Mammary epithelial cell (primary cell): ENCODE measurements at places on chromosomes 3 and 15. TPM values are rescaled to one million over a fixed set of nuclear protein-coding genes. Genes with fewer than 3 reads are reported as not detected.
A peak's percentile ranks its signal among the peaks of the same experiment; 100 is the strongest.

DNA sequence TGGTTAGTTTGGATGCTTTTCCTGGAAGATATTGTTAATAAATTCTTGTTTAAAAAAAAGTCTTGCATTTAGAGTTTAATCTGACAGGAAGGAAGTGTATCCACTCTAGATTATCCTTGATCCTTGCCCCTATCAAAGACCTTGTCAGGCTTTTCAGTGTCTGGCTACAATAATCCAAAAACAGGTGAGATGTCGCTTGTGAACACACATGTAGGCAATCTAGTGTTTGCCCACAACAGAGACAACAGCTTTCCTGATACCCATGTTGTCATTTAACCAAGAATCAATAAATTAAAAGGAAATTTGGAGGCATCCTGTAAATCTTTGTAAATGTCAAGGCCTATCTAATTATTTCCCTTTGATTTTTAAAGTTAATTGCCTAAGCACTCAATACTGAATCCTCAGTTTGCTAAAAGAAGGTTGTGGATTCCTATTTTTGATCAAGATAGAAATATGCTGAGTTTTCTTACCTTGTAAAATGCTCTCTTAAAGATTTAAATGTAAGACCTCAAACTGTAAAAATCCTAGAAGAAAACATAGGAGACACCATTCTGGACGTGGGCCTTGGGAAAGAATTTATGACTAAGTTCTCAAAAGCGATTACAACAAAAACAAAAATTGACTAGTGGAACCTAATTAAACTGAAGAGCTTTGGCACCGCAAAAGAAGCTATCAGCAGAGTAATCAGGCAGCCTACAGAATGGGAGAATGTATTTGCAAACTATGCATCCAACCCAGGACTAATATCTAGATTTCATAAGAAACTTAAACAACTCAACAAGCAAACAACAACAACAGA, 207.7 kb downstream of the NAALADL2 start:
- no peak for DNase-seq

- DNase-seq = no peak
These were observed 129.1 kb upstream of the MEF2A start for GRCh38 chr15:99436542-99437314.

- DNase-seq = no peak
These were observed 495 bp downstream of the CDC25A start for GRCh38 chr3:48187579-48188265.

DNA sequence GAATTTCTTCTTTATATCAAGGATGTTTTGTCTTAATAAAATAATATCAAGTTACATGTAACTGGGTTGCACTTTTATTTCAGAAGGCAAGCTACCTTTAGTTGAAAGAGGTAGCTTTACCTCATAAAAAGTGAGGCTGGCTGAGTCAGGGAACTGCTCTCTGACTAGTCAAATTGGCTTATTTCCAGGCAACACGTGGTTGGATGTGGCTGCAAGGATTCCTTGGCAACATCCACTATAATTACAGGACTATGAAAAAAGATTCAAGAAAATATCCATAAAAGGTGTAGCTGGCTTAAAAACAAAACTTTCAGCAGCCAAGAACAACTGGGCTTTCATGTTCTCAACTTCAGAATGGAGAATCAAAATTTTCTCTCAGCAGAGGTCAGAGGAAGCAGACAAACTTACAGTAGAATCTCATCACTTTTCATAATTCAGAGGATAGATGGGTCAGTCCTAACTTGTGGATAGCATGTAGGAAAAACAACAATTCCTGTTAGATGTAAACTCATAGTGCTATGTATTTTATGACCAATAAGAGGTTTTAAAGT, 779.1 kb downstream of the MECOM start:
- peak; percentile 91 for DNase-seq

- no peak for DNase-seq
These were observed 62.1 kb downstream of the SLCO3A1 start for GRCh38 chr15:91915576-91915975.

- DNase-seq = no peak
These were observed 68.9 kb upstream of the TNFSF10 start for GRCh38 chr3:172591876-172592771.

DNA sequence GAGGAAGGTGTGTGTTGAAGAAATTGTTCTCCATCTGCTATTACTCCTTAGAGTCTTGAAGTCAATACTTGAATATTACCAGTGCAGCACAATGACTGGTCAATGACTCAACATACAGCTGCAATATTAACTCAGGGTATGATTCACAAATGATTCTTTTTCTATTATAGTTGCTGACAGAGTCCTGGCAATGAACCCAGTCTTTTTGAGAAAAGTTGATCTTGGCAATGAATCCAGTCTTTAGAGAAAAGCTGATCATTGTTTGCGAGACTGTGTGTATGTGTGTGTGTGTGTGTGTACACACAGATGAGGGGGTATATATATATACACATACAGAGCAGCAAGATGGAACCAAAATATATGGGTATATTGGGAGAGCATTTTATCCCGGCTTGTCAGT, 315.1 kb downstream of the ZNF385D start:
- peak; percentile 95 for DNase-seq

ITIH3 gene
- polyA plus RNA-seq = not detected
